ENCODE measurements at places on chromosomes 3 and 15.

DNA sequence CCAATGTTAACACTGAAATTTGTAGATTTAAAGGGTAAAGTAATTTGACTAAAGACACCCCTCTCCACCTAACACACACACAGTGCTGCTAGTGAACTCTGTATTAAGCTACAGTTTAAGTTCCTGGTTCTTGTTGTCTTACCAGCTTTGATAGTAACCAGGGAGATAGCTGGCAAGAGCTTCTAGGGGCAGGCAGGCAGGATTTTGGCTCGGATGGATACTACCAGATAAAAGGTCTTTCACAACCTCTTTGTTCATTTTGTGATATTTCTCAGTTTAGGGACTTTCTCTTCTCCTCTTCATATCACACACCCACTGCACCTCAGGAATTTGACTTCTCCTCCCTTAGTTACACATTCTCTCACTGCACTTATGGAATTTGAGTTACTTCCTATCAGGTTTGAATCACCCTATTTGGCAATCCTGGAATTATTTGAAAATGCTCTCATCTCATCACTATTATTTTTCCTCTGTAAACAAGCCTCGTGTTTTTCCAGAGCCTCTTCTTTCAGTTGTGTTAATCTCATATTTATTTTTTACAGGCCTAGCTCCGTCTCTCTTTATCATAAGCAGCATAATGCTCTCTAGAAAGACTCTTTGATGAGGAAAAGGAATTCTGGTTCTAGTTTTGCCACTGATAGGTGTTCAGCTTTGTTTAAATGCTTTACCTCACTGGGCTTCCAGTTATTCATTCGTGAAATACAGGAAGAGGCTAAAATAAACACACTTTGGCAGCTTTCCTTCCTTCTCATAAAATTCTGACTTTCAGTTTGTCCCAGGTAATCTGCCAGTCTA is 23.0 kb upstream of the CLDN1 start:
- peak; percentile 95 for DNase-seq

DNA sequence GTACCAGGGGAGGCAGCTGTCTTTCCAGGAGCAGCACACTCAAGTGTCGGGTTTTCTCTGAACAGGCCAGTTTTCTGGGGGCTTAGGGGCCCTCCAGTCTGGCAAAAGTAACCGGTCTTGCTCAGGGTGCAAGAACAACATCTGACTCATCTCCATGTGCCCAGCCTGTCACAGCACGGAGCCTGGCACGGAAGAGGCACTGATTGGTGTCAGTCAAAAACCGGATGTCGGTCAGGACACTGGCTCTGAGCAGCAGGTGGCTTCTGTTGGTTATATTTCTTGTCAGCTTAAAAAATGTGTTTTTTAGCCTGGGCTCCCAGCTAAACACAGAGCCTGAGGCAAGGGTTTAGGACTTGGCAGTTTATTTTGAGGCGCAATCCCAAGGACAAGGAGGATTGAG is 139.9 kb downstream of the FBLN2 start:
- DNase-seq, result no peak

DNA sequence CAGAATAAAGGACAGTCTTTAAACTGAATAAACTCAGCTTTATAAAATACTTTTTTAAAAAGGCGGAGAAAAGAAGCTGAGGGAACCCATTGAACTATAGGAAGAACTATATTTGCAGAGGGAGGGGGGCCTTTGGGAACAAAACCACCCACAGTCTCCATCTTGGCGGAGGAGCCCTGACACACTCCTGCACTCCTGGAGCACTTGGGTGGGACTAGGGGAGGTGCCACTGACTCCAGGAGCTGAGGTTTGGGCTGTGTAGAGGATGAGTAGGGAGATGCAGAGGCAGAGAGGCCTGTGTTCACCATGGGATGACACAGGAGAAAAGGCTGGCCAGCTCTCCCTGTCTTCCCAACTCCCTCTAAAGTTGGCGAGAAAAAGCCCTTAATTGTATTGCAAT is 35.8 kb downstream of the IFT122 start:
- no peak for DNase-seq

DNA sequence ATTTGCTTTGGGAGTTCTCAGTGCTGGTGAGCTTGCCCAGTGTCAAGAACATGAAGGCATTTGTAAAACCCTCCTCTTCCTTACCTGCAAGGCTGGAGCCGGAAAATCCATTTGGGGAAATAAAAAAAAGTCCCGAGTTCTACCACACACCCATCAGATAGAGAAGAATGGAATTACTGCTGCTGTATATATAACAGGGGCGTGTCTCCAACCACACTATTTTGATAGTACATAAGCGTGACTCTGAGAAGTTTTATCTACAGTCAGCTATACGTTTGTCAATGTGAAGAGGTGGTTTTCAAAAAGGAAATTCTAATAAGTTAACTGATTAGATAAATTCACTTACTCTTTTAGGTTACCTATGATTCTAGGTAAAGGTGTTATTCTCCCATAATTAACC is 1.3 kb upstream of the CPA3 start:
- no peak for DNase-seq

GRCh38 chr3:183340222-183340621 is 87.2 kb downstream of the B3GNT5 start:
- DNase-seq, result no peak

GRCh38 chr3:10721101-10721500 is 94.9 kb upstream of the SLC6A11 start:
- DNase-seq, result no peak

GRCh38 chr3:152961323-152961722 is 126.4 kb downstream of the P2RY1 start:
- DNase-seq, result no peak

GRCh38 chr3:162130582-162130981 is 634.0 kb downstream of the OTOL1 start:
- no peak for DNase-seq

DNA sequence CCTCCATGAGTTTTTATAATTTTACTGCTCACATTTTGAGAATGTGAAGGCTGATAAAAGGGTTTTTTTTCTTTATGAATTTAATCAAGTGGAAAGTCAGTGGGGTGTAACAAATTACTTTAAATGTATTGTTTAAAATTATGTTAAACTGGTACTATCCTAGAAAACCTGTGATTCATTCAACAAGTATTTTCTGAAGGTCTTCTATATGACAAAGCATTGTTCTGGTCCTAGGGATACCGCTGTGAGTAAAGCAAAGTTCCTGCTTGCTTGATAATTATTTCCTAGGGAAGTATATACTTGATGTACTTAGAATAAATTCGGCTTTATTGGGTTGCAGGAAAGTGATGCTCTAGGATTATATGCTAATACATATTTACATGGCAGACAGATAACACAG is 152.8 kb upstream of the GOLGA6L4 start:
- no peak for DNase-seq

GRCh38 chr15:101482526-101483371 is 6.8 kb downstream of the PCSK6 start:
- DNase-seq, result no peak

DNA sequence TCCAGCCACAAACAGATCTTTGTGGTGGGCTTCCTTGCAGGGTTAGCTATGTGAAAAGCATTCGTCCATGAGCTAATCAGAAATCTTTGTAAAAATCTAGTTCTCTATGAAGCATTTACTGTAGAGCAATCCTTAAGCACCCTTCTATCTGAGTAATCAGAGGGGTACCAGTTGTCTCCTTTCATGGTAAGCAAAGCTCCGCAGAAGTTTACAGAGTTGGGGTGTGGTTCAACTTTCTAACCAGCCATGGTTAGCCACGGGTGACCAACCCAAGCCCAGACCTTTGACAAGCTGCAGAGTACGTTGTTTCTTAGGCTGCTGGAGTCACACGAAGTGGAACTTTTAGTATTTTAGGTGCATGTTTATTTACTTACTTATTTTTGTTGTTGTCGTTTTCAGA is 77.4 kb downstream of the FLNB start:
- no peak for DNase-seq

DNA sequence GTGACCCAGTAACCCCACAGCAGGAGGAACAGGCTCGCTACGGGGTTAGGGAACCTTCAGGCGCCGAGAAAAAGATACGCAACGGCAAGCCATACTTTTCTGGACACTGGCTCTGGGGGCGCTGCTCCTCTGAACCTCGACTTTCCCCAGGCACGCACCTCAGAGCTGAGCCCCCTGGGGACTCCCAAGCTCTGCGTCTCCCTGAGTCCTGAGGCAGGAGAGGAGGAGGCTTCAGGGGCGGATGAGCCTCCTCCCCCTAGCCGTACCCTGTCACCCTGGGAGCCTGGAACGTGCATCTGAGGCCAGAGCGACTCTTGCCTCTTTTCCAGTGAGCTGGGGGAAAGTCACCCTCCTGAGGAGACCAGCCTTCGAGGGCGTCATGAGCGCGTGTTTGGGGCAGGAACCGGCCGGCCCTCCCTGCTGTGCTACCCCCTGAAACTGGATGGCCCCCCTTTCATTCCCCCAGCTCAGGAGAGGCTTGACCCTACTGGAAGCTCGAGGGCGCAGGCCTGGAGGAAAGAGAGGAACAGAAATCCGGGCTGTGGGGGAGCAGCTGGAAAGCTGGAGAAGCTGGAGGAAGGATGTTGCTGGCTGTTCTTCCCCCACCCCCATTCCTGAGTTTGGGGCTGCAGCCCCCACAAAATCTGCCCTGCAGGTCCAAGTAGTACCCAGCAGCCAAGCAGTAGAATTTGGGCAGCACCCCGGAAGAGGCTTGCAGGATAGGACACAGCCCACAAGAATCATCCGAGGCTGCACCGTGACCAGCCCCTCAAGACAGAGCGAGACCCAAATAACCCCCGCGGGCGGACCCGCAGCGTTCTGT is 25.1 kb upstream of the POLG start:
- no peak for DNase-seq

DNA sequence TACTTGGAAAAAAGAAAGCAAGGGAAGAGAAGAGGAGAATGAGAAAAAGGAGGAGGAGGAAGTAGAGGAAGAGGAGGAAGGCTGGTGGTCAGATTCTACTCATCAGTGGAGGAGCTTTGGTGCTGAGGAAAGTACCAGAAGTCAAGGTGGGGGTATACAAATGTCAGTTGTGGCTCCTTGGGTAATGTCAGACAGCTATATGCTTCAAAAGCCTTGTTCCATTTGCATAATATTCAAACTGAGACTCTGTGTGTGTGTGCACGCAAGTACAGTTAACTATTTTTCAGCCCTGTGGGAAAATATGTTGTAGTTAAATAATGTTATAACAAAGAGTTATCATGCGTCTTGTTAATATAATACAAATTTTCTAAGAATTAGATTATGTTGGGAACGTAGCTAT is 609.7 kb downstream of the PDCD6IP start:
- no peak for DNase-seq

GRCh38 chr3:11290743-11291680 is 18.8 kb downstream of the ATG7 start:
- DNase-seq, result peak; percentile 69

DNA sequence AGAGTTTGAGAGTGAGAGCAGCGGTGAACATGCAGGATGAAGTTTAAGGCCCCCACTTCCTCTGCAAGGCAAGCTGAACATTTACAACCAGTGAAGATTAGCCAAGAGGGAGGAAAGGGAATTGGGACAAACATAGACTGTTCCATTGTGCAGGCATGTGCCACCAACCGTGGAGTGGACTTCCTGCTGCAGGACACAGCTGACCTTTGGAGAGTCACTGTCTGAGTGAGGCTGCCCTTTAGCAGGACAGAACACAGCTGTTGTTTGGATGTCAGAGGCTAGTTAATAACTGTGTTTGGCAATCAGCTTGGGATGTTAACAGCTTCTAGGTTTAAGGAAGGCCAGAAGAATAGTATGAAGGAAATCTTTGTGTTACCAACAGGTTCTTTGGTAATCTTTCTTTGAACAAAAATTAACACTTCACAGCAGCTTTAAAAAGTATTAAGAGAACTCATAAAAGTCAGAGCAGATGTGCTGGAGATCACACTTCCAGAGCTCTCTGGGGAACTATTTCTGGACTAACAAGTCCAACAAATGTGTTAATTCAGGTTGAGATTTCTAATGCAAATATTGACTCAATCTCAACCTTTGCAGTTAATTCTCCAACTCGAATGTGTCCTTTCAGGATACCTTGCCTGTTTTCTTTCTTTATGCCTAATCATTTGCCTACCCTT is 31.4 kb downstream of the CTDSPL start:
- no peak for DNase-seq

DNA sequence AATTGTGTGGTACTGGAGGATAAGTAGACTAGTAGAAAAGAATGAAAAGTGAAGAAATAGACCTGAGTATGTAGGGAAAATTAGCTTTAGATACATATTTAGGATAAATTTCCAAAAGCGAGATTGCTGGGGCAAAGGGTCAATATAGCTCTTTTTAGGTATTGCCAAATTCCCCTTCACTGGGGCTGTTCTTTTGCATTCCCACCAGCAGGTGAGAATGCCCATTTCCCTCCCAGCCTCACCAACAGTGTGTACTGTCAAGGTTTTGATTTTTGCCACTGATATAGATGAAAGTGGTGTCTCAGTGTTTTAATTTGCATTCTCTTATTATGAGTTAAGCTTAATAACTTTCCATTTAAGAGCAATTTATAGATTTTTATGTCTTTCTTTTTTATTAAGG is 35.7 kb upstream of the BHLHE40 start:
- DNase-seq, result no peak

DNA sequence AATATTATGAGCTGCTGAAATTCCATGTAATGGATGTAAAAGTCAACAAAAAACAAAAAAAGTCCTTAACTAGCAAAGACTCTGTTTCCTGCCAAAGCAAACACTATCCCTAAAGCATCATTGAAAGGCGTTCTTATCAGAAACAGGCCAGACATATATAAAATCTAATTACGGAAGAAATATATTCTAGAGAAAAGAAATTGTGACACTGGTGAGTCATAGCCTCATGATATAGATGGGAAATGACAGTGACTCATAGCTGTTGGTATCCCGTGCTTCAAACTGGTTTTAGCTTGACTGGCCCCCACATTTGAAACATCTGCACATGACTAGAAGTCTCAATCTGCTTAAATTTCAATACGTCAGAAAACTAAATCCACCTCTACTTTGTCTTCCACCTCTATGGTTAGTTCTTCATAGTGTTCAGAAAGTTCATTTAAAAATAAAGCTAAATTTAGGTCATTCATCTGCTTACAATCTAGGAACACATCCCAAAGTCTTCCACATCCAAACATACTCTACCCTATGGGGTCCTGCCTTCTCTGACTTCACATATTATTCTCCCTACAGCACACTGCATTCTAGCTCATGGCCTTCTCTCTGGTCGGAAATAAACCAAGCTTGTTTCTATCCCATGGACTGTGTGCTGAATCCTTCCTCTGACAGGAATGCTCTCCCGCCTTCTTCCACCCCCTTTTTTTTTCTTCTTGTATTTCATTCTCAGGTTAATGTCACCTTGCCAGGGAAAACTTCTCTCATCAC is 456.3 kb upstream of the ARRDC4 start:
- DNase-seq, result peak; percentile 71
